ENCODE measurements at places on chromosomes 12 and 14.

DNA sequence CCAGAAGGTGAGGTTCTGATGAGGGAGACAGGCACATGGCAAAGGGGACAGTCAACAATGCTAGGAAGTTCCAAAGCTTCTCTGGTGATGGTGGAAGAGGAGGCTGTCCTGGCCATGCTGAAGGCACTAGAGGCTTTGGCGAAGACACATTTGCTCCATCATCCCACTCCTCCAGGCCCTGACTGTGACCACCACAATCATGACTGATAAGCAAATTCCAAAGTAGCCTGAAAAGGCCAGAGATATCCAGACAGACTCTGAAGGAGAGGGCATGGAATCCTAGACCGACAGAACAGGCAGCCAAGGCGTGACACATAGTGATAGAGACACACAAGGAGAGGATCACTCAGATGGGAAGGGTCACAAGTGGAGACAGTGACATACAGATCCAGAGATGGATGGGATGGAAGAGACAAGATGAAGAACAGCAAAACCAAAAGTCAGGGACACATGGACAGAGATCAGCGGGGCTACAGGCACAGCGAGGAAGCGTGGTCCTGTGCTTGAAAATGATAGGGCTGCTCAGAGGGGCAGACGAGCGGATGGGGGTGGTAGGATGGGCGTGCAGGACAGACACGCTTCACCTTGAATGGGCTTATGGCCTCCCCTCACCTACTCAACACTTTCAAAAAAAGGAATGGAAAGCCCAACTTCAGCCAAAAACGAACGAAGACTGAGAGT lies 1.3 kb downstream of the ZFHX2 start:
- no peak for DNase-seq

- no peak for DNase-seq
Measured at GRCh38 chr12:13190275-13190674, 6.3 kb upstream of the EMP1 start.

GRCh38 chr14:21535545-21536417 lies 9.6 kb upstream of the SALL2 start:
- no peak for DNase-seq

GRCh38 chr12:102481705-102482425 lies 1.5 kb upstream of the IGF1 start:
- peak; percentile 92 for DNase-seq

- DNase-seq = no peak
Measured at GRCh38 chr14:89588840-89589296, 171.8 kb upstream of the FOXN3 start.

GRCh38 chr12:112947761-112948160 lies 9.5 kb downstream of the OAS3 start:
- DNase-seq = no peak

DNA sequence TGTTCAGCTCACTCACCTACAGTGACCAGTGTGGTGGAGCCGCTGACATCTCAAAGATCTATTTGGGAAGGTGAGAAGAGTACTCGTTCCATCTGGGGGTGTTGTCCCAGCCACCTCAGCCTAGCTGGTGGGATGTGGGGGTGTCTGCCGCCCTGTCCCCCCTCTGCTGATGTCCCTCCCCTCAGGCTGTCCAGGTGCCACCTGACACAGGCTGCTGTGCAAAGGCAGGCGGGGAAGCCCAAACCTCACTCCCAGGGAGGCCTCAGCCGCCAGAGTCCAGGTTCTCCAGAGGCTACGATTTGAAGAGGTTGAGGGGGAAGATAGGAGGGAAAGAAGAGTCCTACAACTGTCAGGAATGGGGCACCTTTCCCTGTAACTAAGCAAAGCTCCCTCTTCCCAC lies 51.3 kb upstream of the FKBP4 start:
- DNase-seq = no peak

GRCh38 chr14:103545915-103546651 lies 16.4 kb downstream of the BAG5 start:
- DNase-seq = no peak

- no peak for DNase-seq
Measured at GRCh38 chr14:95233702-95234241, 76.4 kb upstream of the DICER1 start.

GRCh38 chr12:110200124-110200417 lies 75.9 kb downstream of the IFT81 start:
- DNase-seq = no peak

GRCh38 chr14:48690349-48690748 lies 895.8 kb downstream of the RPS29 start:
- peak; percentile 34 for DNase-seq

GRCh38 chr14:50816395-50817047 lies 14.4 kb downstream of the NIN start:
- DNase-seq = no peak

Measured in T47D (cell line).